CD14-positive monocyte (primary cell): ENCODE measurements at places on chromosomes 3 and 15. TPM values are rescaled to one million over a fixed set of nuclear protein-coding genes. Genes with fewer than 3 reads are reported as not detected.
A peak's percentile ranks its signal among the peaks of the same experiment; 100 is the strongest.

GRCh38 chr3:34207806-34208205, 409.4 kb downstream of the PDCD6IP start:
- DNase-seq, result no peak

DNA sequence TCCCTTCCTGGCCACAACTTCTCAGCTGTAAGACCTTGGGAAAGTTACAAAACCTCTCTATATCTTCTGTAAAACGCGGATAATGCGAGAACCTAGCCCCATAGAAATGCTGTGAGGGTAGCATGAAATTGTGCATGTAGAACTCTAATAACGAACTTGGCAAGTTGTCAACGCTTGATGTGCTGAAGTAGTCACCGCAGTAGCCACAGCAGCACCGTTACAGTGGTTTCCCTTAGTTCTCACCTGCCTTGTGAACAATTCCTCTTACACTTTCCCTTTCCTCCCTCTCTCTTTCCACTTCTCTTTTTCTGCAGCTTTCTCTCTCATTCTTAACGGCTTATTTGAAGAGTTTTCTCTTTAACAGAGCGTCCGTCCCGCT, 447 bp upstream of the SHQ1 start:
- peak; percentile 12 for DNase-seq

DNA sequence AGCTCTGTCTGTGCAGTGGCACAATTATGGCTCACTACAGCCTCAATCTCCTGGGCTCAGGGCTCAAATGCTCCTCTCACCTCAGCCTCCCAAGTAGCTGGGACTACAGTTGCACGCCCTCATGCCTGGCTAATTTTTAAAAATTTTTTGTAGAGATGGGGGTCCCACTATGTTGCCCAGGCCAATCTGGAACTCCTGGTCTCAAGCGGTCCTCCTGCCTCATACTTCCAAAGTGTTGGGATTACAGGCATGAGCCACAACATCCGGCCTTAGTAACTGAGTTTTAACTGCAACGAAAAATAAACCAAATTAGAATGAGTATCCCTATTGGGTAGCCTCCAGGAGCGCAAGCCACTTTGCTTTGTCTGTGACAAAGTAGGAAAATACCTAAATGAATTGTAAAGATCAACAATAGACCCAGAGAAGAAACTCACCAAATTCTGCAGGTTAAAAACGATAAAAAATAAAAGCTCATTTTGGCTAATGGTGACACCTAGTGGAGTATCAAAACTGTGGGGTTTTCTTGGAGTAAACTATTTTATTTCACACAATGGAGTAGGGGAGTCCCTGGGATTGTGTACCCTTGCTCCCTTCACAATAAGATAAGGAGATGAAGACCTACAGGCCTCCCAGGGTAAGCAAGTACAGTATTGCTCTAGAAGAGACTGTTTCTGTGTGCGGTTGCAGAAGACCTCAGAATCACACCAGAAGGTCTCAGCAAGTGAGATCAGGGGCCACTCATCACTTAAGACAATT, 21.0 kb upstream of the CA12 start:
- DNase-seq, result no peak

The TSC22D2 gene
- 7.4 and 12.9 TPM in 2 replicates for polyA plus RNA-seq

DNA sequence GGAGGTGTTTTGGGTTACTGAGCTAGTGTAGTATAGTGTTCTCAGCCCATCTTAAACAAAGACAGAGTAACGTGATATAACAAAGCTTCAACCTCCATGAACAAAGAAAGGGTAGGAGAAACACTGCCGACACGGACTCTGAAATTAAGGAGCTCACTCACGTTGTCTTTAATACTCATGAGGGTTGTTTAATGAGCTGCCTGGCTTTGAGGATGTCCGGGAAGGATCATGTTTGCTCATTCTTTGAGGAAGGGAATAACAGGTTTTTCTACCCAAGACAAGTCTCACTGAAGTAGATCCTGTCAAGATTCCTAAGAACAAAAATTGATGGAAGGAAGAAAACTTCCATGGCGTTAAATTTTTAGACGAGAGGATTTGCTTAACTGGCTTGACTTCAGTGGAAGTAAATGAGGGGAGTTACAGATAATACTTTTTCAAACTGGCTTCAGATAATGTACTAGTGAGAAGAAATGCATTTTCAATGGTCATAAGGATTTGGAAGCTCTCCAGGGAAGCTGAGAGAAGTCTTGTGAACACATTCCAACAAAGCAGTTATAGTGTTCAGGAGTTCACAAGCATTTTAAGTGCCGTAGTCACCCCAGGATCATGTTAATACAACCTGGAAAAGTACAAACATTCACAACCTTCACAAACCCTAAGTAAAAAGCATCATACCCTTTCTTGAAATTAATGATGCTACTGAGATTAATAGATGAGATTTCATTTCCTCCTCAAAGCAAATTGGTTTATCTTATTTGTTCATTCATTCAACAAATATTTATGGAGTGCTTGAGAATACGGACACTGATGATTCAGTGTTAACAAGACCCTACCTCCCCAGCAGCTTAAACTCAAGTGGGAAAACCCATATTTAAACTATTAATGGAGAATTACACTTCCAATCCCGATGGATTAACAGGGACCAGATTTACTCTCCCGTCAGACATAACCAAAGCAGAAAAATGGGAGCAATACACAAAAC, 101.5 kb downstream of the SHQ1 start:
- no peak for DNase-seq

DNA sequence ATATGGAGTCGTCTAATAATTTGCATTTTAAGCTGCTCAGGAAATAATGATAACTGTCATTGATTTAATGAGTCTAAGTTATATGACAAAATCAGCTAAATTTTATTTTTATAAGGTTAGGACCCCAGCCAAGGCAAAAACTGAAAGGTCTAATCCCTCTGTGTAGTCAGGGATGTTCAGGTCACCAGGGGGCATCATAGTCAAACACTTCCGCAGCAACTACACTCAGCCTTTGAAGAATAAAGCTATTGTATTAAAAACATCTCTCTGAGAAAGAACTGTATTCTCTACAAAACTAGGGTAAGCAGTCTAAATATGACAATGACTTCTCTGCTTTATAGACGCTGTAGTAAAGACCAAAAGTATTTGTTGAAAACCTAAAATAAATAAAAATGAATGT, 15.0 kb downstream of the INTS14 start:
- DNase-seq, result no peak

GRCh38 chr3:179436517-179436916, 14.8 kb downstream of the GNB4 start:
- peak; percentile 9 for DNase-seq

GRCh38 chr15:51677021-51677420, 4.3 kb upstream of the SCG3 start:
- DNase-seq, result no peak

DNA sequence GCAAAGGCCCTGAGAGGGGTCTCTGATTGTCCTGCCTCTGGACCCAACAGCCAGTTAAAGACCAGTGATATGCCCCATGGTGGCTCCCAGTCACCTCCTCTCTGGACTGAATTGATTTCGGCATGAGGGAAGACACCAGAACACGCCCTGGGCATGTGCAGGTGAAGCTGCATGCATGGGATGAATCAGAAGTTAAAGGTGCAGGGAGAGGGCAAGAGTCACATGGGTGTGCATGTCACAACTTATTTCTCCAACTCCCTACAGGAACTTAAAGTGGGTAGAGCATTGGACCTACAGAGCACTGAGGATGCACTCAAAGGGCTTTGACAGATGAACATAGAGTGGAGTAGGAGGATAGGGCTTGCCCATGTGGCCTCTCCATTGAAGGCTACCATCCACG, 16.9 kb upstream of the RHCG start:
- DNase-seq, result no peak

DNA sequence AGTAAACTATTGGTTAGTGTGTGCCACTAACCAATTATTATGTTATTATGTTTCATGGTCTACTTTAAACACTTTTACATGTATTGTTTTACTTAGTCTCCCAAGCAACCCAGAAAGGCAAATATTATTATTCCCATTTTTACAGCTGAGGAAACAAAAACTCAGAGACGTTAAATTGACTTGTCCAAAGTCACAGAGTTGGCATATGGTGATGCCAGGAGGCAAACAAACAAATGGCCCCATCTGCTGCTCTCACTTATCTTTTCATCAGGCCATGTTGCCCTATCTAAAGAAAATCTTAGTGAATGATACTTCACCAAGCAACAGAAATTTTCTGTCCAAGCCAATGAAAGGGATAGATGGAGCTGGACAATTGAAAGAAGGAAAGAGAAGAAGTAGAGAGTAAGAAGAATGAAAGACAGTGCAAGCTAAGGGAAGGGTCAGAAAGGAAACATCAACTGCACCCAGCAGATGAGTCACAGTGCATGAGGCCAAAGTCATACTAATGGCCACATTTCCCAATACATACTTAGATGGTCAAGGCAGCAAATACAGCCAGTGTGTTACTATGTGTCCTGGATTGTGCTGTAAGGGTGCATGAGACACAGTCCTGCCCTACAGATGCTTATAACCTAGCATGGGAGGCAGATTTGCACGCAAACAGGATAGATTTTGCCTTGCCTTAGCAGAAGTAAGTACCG, 266.9 kb downstream of the KCNMB2 start:
- DNase-seq, result no peak

The P2RY12 gene
- polyA plus RNA-seq, result 3.0 TPM

The SERP1 gene
- polyA plus RNA-seq, result 178 and 482 TPM in 2 replicates

The MYO5A gene
- 15.6 and 33.5 TPM in 2 replicates for polyA plus RNA-seq

GRCh38 chr3:105686278-105686897, 182.4 kb downstream of the CBLB start:
- DNase-seq, result peak; percentile 7

DNA sequence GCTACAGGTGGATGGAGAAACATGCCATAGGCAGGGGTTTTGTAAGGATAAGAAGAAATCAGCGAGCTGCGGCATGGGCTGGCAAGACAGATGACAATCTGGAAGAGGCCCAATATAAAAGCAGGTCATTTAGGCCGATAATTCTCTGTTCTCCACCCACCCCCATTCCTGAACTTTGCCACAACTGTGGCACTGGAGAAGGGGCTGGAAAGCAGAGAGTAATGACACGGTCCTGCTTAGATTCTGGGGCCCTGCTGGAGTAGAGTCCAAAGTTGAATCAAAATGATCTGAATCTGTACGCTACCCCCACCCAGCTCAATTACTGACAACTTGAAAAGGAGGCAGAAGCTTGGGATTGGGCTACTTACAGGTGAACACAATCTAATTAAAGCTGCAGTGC, 18.4 kb upstream of the BUB1B start:
- no peak for DNase-seq

DNA sequence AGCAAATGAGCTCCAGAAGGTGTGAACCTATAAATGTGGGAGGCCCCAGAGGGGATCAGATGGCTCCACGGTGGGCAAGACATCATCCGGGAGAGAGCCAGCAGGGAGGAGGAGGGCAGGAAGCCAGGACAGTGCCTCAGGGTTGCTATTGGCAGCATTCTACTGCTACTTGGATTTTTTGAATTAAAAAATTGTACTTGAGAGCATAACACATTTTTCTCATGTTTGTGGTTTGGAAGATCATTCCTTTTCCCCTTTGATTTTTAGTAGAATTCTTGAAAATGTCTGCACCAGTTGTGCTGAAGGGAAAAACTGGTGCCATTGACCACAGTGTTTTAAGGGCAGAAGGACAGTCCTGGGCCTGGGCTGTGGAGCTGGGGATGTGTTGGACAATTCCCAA, 59.2 kb downstream of the LYZL4 start:
- DNase-seq, result no peak

- DNase-seq, result no peak
Observed at GRCh38 chr3:103134023-103134724, 699.4 kb downstream of the ZPLD1 start.

GRCh38 chr3:98739266-98739665, 23.9 kb upstream of the ST3GAL6 start:
- no peak for DNase-seq

- no peak for DNase-seq
Observed at GRCh38 chr3:33577588-33577987, 137.4 kb upstream of the UBP1 start.

GRCh38 chr3:70857916-70858315, 545.5 kb upstream of the MDFIC2 start:
- DNase-seq, result no peak

The GCNT3 gene
- not detected for polyA plus RNA-seq

The HIGD2B gene
- polyA plus RNA-seq, result not detected in 2 replicates

DNA sequence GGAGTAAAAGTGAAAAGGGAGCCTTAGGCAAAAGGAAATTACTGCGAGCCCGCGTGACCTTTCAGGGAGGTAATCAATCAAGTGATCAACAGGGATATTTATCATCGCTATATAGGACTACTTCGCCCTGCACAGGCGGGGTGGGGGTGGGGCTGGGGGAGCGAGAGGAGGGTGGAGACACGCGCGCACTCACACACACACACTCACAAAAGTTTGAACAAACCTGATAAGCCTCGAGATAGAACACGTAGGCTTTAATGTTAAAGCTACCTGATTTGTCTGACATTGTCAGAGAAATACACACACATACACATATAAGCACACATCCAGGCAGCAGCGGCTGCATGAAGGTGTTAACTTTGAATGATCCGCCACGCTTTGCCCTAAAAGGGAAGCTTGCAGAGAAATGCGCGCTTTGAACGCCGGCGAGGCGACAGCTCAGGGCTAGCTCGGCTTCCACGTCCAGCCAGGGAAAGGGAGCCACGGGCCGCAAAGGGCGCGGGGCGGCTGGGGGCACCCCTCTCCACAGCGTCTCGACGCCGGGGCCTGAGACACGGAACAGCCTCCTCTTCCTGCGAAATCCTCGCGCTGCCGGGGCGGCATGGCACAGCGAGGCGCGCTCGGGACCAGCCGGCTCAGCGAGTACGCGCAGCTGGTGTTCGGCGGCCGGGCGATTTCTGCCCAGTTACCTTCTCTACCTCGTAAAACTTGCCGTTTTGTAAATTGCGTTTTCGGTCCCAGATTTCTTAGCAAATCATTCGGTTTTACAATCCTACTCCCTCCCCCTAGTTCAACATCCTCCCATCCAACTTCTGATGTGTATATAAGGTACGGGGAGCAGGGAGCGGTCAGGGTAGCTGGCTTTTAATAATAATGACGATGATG, 4.8 kb upstream of the MECOM start:
- DNase-seq, result no peak

- no peak for DNase-seq
Observed at GRCh38 chr3:183464480-183464879, 36.1 kb upstream of the MCF2L2 start.

GRCh38 chr3:71258526-71258925, 325.0 kb downstream of the FOXP1 start:
- DNase-seq, result no peak

GRCh38 chr3:184752361-184752760, 40.5 kb upstream of the MAGEF1 start:
- no peak for DNase-seq
